ENCODE measurements at places on chromosomes 4 and X.

DNA sequence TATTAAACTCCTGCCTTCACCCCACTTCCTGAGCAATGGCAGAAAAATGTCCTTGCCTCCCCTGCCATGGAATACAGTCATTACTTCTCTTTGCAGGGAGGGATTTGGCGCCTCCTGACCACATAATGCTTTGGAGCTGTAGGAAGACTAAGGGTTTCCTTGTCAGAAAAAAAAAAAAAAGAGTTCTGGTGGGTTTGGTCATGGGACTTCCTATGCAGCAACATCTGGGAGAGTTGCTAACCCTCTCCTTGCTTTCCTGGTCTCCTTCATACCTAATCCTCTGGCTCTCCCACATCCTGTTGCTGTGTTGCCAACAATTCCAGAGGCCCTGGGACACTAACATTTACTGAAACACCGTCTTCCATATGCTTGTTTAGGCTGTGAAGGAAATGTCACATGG is 75.1 kb upstream of the MBNL3 start:
- no peak for DNase-seq

GRCh38 chr4:77141964-77142645 is 14.9 kb upstream of the CCNG2 start:
- no peak for DNase-seq

DNA sequence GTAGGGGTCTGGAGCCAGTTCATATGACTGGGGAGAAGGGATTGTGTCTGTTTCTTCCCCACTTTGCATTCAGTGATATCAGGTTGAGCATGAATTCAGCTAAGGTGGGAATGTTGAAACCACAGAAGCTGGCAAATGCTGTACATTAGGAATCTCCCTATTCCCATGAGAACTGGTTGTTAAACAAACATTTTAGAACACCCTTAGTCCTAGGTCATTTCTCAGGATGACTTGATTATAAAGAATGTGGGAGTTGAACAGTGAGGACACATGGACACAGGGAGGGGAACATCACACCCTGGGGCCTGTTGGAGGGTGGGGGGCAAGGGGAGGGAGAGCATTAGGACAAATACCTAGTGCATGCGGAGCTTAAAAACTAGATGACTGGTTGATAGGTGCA is 62.6 kb upstream of the LIMCH1 start:
- DNase-seq = no peak

DNA sequence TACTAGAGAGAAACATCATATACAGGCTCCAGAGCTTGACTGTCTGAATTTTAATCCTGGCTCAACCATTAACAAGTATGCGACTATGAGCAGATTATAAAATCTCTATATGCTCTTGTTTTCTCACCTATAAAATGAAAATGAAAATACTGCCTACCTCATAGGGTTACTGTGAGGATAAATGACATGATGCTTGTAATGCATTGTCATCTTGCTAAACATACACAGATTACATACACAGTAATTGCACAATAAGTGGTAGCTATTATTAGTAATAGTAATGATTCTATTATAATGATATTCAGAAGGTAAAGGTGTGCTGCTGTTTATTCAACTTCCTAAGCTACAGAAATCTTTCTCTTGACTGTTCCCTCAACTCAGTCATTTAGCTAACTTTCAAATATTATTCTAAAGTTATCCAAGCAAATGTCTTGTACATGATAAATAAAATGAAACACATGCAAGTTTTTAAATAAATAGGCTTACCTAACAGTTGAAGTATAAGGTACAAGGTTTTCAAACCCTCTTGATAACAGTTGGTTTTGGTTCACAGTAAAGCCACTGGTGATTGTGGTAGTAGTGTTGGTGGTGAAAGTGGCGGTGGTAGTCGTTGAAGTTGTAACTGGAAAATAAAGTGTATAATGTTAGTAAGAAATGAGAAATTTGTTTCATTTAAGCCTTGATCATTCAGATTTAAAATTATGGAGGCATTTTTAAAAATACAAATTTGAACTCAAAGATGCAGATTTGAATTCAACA is 38.9 kb downstream of the NUP62CL start:
- DNase-seq = no peak

DNA sequence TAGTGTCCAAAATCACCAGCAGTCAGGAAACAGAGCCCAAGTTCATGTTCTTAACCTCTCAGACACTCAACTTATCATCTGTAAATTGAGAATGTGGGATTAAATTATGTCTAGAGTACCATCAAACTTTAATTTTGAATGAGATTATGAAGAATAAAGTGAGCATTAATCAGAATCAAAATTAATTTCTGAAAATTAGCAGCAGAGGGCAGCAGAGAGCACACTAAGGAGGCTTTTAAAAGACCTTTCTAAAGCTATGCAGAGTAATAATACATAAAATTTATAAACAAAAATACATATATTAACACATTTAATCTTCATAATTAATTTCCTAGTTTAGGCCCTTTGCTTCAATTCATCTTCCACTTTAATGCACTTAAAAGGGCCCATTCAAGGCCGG is 7.1 kb downstream of the TASL start:
- no peak for DNase-seq

GRCh38 chr4:34972189-34972588 is 1272.1 kb downstream of the ARAP2 start:
- no peak for DNase-seq

DNA sequence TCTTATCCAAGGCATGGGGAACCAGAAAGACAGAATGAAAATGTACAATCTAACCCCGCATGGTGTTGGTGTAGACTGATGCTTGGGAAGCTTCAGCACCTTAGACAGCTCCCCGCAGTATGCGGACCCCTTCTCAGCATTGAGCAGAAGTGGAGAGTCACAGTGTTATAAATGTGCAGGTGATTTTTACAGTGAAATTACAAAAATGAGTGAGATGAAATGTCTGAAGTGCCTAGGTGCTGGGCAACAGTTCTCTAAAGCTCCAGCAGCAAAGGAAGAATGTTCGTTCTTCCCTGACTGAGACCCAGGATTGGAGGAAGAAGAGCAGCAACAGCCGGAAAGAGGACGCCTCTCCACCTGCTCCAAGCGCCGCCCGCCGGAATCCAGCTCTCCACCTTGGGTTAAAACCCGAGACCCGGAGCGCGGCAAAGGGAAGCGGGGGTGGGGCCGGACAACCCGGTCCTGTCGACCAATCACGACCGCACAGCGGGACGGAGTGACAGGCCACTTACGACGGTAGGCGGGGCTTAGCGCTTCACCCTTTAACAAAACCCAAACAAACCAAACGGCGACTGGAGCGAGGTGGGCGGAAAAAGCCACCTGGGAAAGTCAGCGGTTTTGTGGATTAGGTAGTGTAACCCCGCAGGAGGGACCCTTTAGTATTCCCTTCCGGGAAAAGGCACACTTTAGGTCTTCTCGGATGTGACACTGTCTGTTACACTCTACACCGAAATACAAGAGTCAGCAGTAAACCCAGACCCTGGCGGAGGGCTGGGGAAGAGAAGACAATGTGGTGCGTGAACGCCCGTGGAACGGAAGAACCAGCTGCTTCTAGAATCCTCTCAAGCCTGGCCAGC is at the start of gene GLRA3:
Gene GLRA3 (minus strand): TSS at position 403 of the 857 bp plus-strand sequence. CDS start 436 bp downstream, outside the sequence.
- peak; percentile 28 for DNase-seq

GRCh38 chrX:76850851-76851250 is 423.3 kb downstream of the MAGEE1 start:
- DNase-seq = no peak

DNA sequence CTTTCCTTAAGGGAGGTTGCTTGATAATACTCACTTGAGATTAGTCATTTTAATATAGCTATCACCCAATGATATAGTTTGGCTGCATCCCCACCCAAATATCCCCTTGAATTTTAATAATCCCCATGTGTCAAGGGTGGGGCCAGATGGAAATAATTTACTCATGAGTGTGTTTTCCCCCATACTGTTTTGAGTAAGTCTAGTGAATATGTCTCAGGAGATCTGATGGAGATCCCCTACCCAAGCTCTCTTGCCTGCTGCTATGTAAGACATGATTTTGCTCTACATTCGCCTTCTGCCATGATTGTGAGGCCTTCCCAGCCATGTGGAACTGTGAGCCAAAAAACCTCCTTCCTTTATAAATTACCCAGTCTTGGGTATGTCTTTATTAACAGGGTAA is 539.7 kb upstream of the GRID2 start:
- no peak for DNase-seq

DNA sequence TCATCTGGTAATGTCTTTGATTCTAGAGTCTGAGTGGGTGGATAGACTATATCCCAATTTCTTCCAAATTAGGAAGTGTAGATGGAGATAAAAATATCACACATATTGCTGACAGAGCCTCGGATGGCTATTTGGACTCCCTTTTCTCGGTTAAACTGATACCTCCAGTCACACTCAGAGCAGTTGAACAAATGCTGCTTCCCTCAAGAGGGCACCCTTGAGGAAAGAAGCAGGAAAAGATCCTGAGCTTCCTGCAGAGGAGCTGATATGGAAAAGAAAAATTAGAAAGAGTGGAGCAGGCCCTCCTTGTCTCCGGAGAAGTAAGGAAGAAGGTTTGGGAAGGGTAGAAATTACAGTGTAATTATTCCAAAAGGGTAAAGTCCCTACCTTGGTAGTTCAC is 96.2 kb upstream of the CCSER1 start:
- DNase-seq = no peak

DNA sequence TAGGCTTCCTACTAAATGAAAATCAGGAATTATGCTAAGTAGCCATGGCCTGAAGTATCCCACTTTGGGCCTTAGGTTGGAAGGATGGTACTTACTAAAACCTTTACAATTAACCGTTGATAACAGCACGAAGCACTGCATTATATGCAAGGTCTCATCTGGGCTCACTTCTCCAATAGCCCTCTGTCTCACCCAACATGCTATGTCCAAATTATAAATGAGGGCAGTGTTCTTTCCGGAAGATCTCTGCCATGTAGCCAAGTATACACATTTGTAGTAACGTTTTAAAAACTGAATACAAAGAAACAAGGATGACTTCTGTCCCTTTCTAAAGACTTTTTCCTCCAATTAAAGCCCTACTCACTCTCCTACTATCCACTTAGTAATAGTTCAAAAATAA is 51.6 kb downstream of the SCFD2 start:
- no peak for DNase-seq

GRCh38 chr4:38030023-38030422 is 69.8 kb downstream of the PTTG2 start:
- no peak for DNase-seq

DNA sequence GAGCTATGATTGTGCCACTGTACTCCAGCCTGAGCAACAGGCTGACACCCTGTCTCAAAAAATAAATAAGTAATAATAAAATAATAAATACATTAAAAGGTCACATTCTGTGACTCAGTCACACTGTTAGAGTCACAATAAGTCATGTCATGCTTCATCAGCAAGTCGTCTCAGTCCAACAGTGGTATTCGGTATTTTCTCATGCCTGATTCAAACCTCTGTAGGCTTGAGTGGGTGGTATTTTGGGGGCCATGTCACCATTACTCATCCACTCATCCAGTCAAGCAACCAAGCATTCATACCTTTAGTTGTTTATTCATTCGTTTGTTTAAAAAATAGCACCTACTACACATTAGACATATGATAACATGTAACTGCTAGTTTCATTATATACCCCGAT is 46.9 kb downstream of the SUPT20HL2 start:
- no peak for DNase-seq

GRCh38 chr4:8769645-8770517 is 101.8 kb downstream of the HMX1 start:
- DNase-seq = no peak

GRCh38 chr4:82652062-82652461 is 90.3 kb upstream of the TMEM150C start:
- DNase-seq = no peak

DNA sequence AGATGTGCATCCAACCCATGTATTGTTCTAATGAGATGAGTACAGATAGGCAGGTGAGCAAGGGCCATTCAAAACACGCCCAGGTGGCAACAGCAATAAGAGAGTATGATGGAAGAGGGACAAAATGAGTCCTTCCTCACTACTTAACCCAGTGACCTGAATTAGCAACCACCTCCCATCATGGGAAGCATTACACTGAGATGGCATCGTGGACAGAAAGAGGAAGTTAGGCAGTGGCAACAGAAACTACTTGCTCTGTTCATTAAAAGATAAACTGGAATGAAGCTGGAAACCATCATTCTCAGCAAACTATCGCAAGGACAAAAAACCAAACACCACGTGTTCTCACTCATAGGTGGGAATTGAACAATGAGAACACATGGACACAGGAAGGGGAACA is 17.2 kb downstream of the RXFP1 start:
- no peak for DNase-seq
